ENCODE measurements at places on chromosomes 1 and 21.

GRCh38 chr1:93219443-93219842, 38.9 kb downstream of the CCDC18 start:
- DNase-seq = no peak

DNA sequence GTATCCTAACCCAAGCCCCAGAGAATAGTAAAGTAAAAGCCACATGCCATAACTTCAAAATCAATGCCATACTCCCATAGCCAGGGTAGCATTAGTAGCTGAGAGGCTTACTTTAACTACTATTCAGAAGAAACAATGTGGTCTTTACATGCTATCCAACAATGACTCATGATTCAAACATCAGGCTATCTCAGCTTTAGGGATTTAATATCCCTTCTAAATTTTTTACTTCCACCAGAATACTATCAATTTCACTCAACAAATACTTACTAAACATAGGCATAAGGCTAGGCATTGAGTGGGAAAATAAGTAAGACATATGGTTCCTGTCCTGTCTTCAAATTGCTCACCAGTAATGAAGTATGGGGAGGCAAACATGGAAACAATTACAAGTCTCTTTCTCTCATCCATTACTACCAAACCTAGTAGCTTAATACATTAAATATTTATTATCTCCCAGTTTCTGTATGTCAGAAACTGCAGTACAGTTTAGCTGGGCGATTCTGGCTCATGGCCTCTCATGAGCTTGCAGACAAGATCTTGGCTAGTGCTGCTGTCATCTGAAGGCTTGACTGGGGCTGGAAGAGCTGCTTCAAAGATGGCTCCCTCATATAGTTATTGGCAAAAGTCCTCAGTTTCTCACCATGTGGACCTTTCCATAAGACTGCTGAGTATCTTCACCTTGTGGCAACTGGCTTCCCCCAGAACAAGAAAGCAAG, 30.7 kb downstream of the EVI5 start:
- DNase-seq = no peak

DNA sequence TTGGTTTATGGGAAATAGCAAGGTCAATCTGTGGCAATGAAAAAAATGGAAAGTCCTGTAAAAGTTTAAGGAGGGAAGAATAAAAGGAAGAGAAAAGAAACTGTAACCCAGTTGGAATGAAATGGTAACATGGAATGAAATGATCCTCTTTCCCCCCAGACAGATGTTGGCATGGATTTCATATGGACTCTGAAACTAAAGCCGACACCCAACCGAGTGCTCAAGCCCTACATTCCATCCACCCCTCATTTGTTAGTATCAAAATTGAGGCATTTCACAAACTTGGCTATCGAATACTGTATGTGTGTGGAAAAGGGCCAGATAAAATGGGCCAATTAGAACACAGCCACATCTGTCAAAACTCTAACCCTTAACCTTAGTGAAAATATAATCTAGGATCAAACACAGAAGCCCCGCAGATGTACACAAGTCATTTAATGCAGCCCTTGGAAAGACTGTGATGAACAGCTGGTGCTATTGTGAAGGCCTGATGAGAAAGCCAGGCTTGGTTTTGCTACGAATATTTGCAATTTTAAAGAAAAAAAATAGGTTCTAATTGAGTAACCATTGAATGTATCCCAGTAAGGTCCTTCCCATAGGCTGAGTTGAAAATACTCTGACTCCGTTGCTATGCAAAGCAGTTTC, 72.6 kb upstream of the RGL1 start:
- DNase-seq = no peak

- DNase-seq = no peak
Measured at GRCh38 chr1:112359961-112360767, 35.9 kb upstream of the CTTNBP2NL start.

- DNase-seq = no peak
Measured at GRCh38 chr1:151547119-151547899, 7.2 kb downstream of the TUFT1 start.

GRCh38 chr1:167746013-167746672, 24.4 kb downstream of the MPZL1 start:
- DNase-seq = no peak
